ENCODE measurements at places on chromosomes 5 and 9.

- DNase-seq, result no peak
Measured at GRCh38 chr9:133153227-133154096, 10.3 kb downstream of the GBGT1 start.

DNA sequence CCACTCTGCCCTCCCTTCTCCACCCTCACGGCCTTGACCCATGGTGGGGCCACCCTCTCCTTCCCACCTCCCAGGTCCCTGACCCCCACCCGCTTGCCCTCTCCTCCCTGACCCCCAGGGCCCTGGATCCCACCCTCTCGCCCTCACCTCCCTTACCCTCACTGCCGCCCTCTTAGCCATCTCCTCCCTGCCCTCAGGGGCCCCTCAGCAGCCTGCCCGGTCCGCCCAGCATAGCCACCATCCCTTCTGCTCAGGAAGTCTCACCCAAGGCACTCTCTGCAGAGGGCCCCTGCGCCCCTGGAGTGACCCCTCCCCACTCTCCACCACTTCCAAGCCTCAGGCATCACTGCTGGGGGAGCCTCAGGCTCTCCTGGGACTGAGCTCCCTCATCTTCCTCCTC is 66.3 kb downstream of the MRPL36 start:
- DNase-seq, result no peak

DNA sequence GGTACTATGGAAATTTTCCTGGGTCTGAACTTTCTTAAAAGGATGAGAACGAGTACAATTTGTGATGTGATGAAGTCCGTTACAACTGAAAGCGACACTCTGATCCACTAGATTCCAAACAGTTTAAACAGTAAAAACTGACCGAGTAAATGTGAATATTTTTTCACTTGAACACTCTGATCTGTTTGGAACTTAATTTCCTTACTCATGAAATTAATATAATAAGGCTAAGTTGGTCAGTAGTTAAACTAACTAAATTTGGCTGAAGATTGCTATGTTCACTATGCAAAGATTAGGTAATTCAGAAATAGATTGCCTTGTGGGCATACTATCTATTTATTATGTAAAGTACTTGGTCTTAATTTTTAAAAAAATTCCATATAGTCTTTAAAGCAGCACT is at the start of gene C9orf57:
C9orf57 (minus strand) TSS at position 101 of the 400 bp plus-strand sequence. CDS start 1,282 bp downstream, outside the sequence.
- DNase-seq, result no peak

DNA sequence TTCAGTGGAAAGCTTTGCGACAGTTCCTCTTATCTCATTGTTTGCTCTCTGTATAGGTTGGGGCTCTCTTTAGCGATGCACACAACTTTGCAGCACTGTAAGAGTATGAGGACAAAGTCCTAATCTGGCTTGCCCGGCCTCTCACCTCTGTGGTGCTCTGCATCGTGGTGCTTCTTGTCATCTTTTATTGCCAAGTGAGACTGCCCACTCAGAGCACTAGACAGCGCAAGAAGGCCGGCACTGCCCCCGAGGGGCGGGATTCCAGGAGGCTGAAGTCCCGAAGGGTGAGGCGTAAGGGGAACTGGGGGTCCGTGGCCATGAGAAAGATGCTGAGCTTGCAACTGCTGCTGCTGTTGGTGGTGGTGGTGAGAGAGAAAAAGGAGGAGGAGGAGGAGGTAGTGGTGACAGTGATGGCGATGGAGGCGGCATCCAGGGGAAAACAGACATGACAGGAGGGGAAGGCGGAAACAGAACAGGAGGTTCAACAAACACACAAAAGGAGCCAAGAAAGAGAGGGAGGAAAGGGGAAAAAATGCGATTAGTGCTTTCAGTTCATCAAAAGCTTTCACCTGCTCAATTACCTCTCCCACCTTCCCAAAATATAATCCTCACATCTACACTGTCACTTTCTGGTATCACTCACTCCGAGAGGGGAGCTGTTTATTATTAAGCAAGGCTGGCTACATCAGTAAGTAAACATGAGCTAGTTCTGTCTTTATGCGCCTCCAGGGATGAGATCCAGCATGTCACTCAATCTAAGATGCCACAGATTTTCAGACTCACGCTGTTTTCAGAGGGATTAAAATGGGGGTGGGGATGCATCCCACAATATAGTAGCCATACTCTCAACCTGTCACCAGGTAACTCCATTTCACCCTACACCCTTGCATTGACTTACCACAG is 55.1 kb downstream of the TLE1 start:
- DNase-seq, result no peak

DNA sequence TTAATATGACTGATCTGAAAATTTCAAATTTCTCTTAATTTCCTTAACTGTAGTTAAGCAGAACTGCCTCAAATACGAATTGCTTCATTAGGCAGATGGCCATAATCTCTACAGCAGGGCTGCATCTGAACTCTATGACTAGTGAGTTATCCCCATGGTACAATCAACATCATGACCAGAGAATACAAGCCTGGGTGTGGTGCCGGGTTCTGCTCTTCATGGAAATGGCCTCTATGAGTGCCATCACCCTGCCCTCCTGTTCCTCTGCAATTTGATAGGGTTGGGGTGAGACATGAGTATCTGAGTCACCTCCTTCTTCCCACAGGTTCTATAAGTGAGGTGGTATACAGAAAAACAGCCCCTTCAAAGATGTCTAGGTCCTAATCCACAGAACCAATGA is 235.9 kb downstream of the AP3B1 start:
- no peak for DNase-seq

DNA sequence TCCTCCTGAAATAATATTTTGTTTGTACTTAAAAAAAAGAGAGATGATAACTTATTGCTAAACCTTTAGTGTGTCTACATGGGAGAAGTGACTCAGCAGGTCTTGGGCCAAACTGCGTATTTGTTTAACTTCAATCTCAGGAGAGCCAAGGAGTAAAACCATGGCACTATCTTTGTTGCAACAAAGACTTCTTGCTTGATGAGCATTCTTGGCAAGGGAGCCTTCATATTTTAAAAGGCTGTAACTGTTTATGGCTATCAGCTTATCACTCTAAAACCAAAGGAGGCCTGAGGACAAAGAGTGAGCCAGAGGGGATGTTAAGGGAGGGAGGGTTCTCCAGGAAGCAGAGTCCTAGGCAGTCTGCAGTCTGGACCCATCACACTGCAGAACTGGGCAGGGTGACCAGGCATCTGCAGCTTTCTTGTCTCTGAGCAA is 216.2 kb upstream of the S1PR3 start:
- DNase-seq, result no peak

DNA sequence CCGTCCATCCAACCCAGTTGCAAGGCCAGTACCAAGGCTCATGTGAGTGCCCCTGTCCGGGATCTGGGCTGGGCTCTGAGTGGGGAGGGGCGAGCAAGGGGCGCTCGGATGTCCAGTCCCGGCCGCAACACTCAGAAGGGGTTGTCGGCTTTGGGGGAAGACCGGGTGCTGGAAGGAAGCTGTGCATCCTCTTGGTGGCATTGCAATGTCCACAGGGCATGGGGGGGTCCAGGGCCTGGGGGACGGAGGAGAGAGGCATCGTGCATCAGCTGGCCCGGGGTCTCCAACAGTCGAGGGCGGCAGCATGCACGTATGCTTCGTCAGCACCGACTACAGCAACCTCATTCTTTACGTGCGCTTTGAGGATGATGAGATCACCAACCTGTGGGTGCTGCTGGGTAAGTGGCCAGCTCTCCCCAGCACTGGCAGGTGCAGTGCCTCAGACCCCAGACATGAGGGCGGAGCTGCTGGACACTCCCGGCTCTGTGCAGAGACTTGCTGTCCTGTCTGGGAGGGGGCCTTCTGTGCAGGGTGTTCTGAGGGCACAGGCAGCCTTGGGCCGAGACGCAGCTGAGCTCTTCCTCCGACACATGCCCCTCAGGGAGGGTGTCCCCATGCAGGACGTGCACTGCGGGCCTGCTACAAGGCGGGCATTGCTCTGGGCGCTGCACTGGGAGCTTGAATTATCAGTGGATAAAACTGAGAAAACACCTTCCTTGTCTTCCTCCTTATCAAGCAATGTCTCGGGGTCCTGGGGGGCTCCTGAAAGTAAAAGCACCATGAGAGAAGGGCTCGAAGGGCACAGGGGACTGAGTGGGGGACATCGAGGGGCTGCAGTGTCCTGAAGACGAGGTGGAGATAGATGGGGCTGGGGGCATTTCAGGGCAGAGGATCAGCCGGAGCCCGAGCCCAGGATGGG is 22.5 kb downstream of the GLT6D1 start:
- no peak for DNase-seq

DNA sequence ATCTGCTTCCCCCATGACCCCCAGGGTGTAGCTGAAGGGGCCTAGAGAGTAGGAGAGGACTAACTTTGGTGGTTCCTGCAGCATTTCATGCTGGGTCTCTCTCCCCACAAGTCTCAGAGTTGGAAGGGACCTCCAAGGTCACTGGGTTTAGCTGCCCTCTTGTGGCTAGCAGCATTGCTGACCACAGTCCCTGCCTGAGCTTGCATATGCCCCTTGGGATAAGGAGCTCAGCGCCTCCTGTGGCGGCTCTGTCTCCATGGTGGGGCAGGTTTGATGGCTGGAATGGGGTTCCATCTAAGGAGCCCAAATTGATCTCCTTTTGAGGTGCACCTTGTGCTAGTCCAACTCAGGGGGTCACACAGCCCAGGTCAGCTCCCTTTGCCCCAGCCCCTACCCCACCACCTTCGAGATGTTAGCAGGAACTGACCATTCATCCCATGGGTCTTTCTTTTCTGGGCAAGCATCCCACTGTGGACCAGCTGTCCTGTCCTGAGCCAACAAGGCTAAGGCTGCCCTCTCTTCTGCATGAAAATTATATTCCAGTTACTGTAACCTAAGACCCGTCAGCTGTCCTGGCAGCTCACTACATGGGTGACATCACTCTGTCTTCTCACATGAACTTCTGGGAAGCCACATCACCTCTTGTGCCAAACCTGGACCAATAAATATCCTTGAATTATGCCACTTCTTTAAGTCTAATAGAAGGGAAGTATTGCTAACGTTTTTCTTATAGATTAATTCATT is 196.2 kb downstream of the HSPA4 start:
- no peak for DNase-seq

GRCh38 chr9:122904466-122904822 is 715 bp downstream of the RC3H2 start:
- no peak for DNase-seq

DNA sequence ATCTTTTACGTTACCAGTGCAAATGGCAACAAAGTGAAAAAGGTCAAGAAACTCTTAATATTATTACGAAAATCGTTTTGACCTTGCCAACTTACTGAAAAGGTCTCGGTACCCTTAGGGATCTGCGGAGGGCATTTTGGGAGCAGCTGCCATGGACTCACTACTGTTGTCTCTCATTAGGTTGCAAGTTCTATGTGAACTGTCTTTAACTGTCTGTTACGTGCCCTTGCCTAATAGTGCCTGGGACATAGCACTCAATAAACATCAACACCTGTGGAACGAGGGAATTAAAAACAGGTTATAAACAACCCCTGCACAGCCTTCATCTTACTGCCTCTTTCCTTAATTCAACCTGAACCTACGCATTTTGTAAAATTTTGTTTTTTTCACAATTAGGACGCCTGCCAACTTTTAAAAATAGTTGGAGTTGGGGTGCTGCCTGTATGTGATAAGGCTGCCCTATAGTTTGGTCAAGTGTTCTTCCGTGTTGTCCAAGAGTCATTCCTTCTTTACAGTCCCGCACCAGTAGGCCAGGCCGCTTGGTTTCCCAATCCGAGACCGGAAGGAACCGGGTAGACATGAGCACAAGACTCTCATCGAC is 527 bp upstream of the SREK1 start:
- no peak for DNase-seq

DNA sequence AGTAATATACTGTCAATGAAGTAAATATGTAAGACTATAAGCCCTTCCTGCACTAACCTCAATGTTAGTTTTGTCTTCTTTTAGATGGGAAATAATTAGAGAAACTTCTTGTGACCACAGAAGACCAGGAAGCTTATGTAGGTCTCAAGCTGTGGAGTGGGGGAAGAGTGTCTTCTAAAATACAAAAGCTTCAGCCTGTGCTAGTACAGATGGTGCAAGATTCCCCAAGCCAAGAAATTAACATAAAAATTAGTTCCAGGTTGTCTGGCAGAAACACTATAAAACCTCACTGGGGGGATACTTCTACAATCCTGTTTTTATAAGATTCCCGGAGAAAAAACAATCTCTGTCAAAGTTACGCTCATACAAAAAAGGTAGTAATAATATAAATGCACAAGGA is 103.6 kb downstream of the FNBP1 start:
- DNase-seq, result no peak

- no peak for DNase-seq
Measured at GRCh38 chr5:68679041-68679440, 414.8 kb upstream of the SLC30A5 start.

DNA sequence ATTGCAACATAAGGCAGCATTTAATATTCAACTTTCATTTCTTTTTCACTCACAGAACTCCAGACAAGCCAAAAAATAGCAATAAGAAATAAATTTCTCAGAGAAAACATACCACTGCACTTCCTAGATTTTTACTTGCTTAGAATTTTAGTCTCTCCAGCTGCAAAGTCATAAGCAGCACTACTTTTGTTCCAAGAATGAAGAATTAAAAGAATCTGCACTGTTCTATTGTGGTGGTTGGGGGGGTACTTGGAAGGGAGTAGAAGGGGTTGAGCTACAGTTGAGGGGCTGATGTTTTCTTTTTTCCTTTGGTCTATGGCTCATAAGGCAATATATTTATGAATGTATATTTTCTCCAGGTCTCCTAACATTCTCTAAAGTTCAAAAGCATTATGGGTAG is 144.5 kb downstream of the KIAA0825 start:
- DNase-seq, result no peak

- DNase-seq, result no peak
Measured at GRCh38 chr5:109574985-109575384, 114.7 kb upstream of the MAN2A1 start.

- DNase-seq, result no peak
Measured at GRCh38 chr5:144162686-144163085, 7.8 kb downstream of the YIPF5 start.

DNA sequence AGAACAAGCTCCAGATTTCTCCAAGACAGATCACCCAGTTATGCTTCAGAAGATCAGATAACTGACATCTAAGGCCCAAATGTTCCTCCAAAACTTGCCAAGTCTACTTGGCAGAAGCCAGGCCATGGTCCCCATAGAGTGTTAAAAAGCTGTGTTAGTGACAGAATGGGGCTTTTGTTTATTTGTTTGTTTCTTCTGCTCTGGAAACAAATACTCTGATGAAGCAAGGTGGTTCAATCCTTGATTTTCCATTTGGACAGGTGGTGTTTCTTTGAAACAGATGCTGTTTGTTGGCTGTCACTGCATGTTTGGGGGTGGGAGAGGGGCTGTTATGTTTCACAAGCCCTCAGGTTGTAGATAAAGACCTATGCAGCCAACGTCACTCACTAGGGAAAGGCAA is 264.0 kb downstream of the FAM114A2 start:
- DNase-seq, result no peak

All from activated naive CD4-positive, alpha-beta T cell (primary cell).